Right cardiac atrium (tissue), 5 donors: ENCODE measurements at places on chromosomes 1 and 21. TPM values are rescaled to one million over a fixed set of nuclear protein-coding genes. Genes with fewer than 3 reads are reported as not detected.

DNA sequence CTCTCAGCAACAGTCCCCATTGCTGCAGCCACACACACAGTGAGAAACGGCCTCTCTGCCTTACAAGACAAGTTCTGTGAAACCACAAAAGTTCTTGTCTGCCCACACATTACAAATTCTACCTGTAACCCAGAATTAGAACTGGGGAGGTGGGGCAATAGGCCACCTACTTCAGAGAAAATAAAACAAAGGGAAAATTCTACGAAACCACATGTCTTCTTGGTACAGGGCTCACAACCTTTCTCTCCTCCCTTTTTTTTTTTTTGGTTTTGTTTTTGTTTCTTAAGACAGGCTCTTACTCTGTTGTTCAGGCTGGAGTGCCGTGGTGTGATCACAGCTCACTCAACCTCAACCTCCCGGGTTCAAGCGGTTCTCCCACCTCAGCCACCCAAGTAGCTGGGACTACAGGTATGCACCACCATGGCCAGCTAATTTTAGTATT, 30.2 kb downstream of the LPAR3 start:
- no peak for DNase-seq

The SMCP gene
- total RNA-seq, result not detected

DNA sequence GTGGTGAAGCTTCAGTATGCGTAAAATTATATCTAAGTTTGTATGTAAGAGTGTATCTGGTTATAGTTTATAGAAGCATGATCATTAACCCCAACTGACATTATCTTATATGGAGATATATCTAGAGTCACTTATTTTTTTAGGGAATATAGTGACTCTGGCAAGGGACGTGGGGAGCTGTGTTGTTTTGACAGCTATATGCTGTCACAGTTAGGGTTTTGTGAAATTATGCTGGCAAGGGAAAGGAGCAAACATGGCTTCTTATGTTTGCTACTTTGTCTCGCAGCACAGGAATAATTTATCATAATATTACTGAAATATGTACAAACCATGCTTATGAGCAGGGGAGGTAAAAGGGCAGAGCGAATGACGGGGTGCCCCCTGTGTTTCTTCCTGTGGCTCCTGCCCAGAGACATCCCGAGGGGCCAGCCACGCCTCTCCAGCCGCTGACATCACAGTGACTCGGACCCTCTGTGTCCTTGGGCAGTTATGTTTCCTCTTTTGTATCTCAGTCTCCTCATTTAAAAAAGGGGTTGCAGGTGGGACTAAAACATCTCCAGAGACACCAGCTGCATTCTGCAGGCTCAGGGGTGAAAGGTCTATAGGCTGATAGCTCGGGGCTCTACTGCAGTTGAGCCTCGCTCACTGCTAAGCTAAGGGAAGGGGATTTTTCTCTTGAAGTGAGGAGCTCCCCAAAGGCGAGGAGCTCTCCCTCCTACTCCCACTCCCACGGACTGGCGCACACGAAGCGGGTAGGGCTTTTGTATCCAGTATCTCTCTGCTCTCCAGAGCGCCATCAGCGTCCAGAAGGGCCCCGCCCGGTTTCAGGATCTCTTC, 14.9 kb downstream of the A3GALT2 start:
- DNase-seq, result no peak

DNA sequence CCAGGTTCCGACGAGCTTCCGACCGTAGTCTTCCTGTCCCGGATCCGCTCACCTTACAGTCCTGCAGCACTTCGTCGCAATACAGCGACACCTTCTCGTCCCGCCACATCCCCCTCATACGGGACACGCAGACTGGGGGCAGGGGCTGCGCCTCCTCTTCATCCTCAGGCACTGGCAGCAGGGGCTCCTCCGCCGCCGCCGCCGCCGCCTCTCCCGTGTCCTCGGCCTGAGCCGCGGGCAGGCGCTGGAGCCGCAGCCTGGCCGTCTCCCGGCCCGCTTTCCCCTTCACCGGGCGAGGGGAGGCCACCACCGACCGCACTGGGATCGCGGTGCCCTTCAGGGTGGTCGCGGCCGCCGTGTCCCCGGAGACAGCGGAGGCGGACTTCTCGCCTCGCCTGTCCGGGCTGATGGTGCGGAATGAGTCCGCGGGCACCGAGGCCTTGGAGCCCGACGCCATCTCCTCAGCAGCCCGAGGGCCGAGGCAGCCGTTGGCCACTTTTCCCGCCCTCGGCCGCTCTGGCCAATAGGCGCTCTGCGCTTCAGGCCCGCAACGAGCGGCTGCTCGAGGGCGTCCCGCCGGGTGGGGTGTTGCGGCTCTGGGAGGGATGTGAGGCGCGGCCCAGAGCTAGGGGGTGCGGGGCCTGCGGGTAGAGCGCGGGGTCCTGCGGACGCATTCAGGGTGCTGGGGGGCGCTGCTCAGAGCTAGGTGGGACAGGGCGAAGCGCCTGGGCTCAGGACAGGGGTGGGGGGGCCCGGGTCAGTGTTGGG, at the start of gene SHCBP1L:
TSS of gene SHCBP1L (minus strand) at position 490 of the 768 bp plus-strand sequence. CDS start at position 457, 33 bp downstream.
- peak; percentile 27 for DNase-seq

The TINAGL1 gene
- total RNA-seq, result 94.7 TPM

DNA sequence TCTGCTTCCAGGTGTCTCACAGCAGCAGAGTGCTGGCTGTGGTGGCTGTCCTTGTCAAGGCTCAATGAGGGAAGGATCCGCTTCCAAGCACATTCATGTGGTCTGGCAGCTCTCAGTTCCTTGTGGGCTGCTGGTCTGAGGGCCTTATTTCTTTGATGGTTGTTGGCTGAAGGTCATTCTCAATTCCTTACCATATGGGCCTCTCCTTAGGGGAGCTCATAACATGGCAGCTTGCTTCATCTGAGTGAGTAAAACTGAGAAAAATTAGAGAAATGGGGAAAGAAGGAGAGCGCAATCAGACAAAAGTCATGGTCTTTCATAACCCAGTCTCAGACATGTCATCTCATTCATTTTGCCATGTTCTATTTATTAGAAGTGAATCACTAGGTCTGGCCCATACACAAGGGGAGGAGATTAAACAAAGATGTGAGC, 81.7 kb upstream of the TSPAN2 start:
- DNase-seq, result no peak

GRCh38 chr1:54543729-54544496, 4.1 kb upstream of the ACOT11 start:
- no peak for DNase-seq

DNA sequence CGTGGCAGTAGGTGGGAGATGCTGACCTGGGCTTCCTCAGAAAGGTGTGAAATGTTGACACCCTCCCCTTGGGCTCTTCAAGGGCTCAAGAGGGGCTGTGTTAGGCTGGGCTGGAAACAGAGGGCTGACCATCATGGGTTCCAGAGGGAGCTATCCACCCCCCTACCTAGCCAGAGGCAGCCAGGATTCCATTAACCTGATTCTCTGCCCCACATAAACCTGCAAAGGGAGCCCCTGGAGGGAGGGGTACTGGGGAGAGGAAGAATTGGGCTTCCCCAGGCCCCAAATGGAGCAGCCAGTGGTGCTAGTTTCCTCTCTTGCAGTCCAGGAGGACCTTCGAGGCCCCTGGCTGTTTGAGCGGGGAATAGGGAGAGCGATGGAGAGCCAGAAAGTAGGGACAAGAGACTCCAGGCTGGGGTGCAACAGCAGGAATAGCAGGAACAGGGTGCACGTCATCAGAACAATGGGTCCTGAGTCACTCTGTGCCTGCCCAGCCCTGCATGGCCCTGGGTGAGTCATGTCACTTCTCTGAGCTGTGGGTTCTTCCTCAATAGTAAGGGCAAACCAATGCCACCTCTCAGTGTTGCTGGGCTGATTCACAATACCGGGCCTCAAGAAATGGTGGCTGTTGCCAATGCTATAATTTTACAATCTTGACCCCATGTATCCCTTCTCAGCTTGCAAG, 121.2 kb downstream of the EPHB2 start:
- no peak for DNase-seq

- no peak for DNase-seq
Observed at GRCh38 chr21:41821081-41821755, 54.4 kb upstream of the RIPK4 start.

- DNase-seq, result peak; percentile 91
Observed at GRCh38 chr1:56477164-56478111, 101.9 kb downstream of the PLPP3 start.

- DNase-seq, result peak; percentile 84
Observed at GRCh38 chr1:33972676-33973395, 109.0 kb downstream of the HMGB4 start.

The C1orf146 gene
- total RNA-seq, result not detected

DNA sequence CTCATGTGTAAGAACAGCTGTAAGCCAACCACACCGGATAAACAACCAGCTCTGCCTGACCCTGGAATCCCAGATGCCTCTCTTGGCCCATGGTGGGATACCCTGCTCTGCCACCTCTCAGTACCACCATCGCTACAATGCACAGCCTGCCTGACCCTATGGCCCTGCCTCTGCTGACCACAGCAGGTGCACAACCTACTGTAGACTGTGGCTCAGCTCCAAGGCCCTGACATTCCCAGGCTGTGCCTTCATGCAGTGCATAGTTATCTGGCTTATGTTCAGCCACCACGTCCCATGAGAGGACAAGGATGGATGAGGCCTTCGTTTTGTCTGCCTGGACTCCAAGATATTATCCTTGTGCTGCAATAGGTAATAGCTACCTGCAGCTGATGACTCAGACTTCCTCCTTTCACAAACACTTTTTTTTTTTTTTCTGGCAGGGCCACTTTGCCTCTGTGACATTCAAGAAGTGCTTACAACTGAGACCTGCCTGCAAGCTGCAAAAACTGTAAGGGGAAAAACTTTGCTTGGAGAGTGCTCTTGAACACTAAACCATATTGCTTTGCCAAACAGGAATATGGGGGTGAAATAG, 177.7 kb downstream of the URB2 start:
- no peak for DNase-seq

GRCh38 chr1:147496571-147497210, 44.6 kb upstream of the BCL9 start:
- peak; percentile 73 for DNase-seq

DNA sequence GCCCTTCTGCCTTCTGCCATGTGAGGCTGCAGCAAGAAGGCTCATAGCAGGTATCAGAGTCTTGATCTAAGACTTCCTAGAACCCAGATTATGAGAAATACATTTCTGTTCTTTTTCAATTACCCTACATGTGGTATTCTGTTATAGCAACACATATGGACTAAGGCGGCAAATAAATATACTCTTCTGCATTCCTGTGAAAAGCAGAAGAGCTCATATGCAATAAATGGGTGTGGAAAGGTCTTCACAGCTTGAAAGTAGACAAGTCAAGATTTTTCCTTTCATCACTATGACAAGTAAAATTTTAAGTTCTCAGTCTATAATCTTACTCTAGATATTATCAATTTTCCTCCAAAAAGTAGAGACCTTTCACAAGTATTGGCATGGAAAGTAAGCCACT, 36.6 kb downstream of the TNFSF18 start:
- no peak for DNase-seq

- DNase-seq, result no peak
Observed at GRCh38 chr21:17550671-17551308, 37.9 kb downstream of the CXADR start.

The PYHIN1 gene
- total RNA-seq, result 0.56 TPM

The UBE2U gene
- not detected for total RNA-seq

The UBL4B gene
- not detected for total RNA-seq

The MYCL gene
- total RNA-seq, result 0.51 TPM

- DNase-seq, result no peak
Observed at GRCh38 chr21:31354604-31355443, 10.8 kb upstream of the TIAM1 start.

The CAMK1G gene
- total RNA-seq, result not detected

DNA sequence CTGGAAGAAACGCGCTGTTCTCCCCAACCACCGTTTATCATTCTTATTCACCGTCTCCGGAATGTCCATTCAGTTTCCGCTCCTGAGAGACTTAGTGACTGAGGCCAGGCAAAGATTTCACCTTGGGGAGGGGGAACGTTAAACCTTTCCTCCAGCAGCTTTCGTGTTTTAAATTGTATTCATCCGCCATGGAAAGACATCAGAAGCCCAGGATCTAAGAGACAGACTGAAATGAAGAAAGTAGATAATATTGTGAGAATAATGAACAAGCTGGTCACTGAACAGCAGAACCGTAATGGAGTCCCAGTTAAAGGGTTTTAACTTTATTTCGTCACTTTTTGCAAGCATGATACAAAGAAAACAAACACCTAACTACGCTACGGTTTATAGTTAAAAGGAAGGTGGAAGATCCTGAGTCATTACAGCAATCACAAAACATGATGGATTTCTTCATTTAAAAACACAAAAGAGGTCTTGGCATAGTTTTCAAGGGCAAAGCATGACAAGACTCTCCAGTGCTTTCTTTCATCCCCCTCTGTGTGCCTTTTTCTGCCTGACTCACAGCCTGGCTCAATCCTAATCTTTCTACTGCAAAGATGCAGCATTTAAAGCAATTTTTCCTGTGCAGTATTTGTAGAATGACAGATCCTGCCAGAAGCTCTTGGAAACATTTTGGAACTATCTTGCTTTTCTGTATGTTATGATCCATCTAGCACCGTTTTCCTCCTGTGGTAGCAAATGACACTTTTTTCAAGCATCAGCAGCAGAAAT, 722 bp upstream of the SLC19A2 start:
- DNase-seq, result no peak

The SRM gene
- total RNA-seq, result 62.2 TPM

DNA sequence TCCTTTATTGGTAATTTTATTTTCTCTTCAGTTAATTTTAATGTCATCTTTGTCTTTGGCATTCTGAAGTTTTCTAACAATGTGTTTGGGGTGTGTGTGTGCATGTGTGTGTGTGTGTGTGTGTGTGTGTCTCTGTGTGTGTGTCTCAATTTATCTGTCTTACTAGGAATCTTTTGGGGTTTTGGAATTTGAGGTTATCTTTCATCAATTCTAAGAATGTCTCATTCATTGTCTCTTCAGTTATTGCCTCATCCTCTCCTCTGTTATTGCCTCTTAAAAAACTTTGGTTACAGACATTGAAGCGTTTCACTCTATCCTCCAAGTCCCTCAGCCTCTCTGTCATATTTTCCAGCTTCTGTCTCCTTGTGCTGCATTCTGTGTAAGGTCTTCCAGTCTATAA, 18.1 kb upstream of the SAMD13 start:
- DNase-seq, result no peak

The VCAM1 gene
- total RNA-seq, result 5.4 TPM

DNA sequence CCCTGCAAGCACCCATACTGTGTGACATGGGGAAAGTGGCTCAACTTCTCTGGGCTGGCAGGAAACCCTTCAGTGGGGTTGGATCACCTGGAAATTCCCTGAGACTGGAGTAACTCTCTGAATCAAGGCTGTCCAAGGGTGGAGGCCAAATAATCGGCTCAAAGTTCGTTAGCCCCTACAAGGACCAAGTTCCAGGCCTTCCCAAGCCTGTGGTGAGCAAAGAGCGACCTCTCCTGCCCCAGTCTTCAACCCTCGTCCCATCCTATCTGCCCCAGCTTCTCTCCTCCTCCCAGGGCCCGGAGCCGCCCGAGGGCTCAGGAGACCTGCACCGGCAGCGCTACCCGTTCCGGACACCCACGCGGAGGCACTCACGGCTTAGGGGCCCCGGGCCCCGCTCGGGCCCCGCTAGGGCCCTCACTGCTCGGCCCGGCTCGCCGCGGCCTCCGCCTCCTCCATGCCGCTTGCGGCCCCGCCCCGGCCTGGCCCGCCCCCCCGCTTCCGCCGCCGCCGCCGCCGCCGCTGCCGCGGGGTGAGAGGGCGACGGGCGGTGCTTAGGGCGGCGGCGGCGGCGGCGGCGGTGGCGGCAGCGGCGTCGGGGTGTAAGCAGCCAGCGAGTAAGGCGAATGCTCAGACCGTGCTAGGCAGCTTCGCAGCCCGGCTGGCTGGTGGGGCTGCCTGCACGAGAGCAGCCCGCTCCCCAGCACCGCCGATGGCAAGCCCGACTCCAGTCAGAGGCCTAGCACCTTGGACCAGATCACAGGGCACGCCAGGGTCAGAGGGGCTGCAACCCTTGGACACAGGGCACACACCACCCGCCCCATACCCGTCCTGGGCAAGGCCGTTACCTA, at the start of gene POMGNT1:
TSS of gene POMGNT1 (minus strand) at position 471 of the 848 bp plus-strand sequence. CDS start 613 bp downstream, outside the sequence.
- peak; percentile 71 for DNase-seq
